ENCODE measurements at places on chromosomes 11 and 22.

- DNase-seq = no peak
Measured at GRCh38 chr11:63371396-63371795, 1.8 kb downstream of the SLC22A9 start.

- no peak for DNase-seq
Measured at GRCh38 chr22:37633089-37633624, 6.3 kb upstream of the SH3BP1 start.

DNA sequence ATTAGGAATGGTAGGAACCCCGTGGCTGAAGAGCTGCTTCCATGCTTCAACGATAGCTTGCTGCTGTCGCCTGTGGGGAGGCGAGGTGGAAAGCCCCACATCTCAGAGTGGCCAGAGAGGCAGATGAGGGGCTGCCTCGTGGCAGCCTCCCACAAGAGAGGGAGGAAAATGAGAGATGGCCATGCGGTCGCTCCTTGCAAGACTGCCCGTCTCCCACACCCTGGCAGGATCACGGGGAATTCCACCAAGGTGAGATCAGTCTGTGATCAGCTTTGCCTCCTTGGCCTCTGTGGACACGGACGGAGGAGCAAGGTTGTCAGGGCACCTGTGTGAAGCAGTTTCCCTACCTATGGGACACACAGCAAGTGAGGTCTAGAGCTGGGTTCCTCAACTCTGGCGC, 3.0 kb downstream of the CRYBA4 start:
- DNase-seq = no peak

GRCh38 chr22:19848298-19849224, 6.1 kb downstream of the GNB1L start:
- no peak for DNase-seq

DNA sequence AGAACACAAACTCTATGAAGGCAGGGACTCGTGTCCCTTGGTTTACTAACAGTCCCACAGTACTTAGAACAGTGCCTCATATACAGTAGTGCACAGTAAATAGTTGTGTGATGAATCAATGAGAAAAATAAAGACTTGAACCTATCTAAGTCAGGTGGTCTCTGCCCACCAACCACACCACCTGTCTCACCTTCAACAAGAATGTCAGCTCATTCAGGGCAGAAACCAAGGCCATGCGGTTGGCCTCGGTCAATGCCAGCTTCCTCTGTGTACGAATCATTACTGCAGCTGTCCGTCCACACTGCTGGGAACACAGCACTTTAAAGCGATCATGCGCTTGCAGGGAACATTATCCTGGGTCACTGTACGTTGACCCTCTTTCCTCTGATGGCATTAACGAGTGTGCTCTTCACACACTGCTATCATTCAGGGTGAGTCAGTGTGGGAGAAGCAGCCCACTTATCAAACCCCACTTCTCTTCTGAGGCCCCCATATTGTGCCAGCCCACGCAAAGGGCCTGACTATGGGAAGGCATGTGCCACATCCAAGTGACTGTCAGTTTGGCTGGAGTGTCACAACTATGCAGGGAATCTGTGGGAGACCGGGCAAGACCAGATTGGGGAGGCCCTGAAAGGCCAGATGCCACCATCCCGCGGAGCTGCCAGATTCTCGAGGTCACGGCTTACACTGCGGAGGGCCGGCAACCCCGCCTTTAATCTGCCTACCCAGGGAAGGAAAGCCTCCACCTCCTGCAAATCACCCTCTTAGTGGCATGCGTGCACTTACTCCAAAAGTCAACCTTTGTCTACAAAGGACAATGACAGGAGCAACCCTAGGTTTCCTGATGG, 36.1 kb downstream of the LARGE1 start:
- no peak for DNase-seq

DNA sequence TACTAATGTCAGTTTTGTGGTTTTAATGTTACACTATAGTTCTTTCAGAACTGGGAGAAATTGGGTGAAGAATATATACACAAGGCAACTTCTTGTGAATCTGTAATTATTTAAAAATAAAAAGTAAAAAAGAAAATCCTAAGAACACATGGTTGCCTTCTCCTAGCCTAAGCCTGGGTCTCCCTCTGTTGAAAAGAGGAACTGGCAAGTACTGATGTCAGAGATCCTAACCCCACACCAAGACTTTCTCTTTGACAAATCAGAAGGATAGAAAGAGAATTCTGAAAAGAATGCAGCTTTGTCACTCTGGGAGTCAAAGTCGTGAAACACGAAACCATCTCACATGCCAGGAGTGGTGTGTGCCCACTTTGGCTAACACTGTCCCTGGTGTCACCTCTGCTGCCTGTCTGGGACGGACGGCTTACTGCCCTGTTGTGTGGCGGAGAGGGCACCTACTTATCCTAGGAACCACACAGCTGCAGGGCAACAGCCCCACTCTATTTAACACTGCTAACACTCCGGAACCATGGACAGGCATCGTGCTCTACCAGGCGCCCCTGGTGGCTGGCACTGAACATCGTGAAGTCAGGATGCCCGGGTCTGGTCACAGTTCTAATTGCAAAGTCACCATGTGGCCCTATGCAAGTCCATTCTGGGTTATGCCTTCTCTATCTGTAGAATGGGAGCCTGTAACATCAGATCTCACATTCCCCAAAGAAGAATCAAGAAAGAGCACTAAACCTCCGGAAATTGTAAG, 108.7 kb upstream of the CD82 start:
- no peak for DNase-seq
